ENCODE measurements at places on chromosomes 13 and 19.

DNA sequence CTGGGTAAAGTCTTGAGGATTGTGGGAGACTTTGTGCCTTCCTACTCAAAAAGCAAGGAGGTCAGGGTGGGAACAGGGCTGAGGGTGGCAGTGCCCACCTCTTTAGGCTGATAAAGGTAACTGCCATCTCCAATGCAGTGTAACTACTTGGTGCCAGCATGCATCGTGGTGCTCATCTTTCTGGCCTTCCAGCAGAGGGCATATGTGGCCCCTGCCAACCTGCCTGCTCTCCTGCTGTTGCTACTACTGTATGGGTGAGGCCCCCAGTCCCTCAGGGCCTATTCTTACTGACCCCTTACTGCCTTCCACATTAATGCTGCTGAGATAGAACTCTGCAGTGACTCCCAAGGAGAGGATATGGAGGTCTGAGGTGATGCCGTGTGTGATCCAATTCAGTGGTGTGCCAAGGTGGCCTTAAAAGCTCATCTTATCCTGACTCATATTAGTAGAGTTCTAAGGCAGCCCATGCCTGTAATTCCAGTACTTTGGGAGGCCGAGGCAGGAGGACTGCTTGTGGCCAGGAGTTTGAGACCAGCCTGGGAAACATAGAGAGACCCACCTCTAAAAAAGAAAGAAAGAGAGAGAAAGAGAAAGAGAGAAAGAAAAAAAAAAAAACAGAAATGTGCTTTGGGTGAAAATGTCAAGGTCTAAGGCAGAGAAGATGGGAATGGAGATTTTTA lies 9.7 kb upstream of the ARHGAP45 start:
- no peak for DNase-seq

- no peak for DNase-seq
Measured at GRCh38 chr19:13844130-13844631, 32.8 kb upstream of the NANOS3 start.

GRCh38 chr19:2415281-2415972 lies 12.0 kb downstream of the TIMM13 start:
- DNase-seq: no peak

DNA sequence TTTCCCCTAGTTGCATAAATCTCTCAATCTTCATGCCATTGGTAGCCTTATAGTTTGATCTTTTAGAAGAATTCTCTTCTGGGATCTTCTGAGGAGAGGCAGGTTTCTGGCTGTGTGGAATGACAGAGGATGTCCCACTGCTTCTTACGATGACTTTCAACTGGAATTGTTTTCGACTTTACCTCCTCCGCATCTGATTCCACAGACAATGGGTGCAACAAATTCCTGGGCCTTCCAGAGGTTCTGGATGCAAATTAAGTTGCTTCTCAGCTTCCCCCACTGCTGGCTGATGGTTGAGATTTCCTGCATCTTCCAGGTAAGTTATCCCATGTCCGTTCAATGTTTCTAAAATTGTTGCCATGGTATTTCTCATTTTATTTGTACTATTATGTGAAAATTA lies 142.3 kb upstream of the TSC22D1 start:
- no peak for DNase-seq

GRCh38 chr13:40453351-40454021 lies 213.0 kb downstream of the FOXO1 start:
- no peak for DNase-seq

GRCh38 chr13:53920916-53921315 lies 892.3 kb downstream of the OLFM4 start:
- DNase-seq: no peak

DNA sequence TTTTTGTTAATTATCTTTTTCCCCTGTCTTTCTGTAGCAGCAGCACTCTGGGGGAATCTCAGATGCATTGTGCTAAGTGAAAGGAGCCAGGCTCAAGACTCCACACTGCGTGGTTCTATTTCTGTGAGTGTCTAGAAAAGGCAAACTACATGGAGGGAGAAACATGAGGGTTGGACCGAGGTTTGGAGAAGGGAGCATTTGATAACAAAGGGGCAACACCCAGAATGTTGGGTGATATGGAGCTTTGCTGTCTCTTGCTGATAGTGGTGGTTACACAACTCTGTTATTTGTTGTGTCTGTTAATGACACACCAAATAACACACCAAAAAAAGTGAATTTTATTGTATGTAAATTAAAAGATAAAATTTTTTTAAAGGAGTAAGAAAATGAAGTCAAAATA lies 107.8 kb downstream of the COL4A2 start:
- no peak for DNase-seq

GRCh38 chr19:53102206-53102755 lies 941 bp downstream of the ZNF160 start:
- no peak for DNase-seq

- DNase-seq: no peak
Measured at GRCh38 chr13:70255406-70255991, 147.2 kb upstream of the KLHL1 start.

GRCh38 chr13:46012404-46012803 lies 40.1 kb downstream of the ZC3H13 start:
- DNase-seq: no peak

DNA sequence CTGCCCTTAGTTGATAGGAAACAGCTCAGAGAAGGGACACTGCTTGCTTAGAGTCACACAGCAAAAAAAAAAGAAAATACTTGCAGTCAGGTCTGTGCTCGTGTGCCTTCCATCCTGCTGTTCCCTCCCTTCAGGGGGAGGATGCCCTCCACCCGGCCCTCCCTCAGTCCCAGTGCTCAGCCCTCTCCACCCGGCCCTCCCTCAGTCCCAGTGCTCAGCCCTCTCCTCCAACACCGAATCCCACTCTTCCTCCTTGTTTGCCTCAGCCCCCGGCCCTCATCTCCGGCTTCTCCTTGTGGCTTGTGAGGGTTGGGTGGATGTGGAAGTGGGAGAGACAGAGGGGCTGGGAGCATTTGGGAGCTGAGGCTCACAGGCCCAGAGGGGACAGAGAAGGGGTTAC lies 5.8 kb downstream of the TFPT start:
- no peak for DNase-seq

GRCh38 chr13:110756219-110756631 lies 42.7 kb downstream of the ING1 start:
- no peak for DNase-seq

DNA sequence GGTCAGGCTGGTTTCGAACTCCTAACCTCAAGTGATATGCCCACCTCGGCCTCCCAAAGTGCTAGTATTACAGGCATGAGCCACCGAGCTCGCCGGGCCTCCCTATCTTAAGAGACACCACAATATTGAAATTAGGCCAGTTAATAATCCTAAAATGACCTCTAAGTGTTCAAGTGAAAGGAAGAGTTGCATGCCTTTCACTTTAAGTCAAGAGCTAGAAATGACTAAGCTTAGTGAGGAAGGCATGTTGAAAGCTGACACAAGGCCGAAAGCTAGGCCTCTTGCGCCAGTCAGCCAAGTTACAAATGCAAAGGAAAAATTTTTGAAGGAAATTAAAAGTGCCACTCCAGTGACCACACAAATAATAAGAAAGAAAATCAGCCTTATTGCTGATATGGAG lies 144.5 kb upstream of the FNDC3A start:
- no peak for DNase-seq

DNA sequence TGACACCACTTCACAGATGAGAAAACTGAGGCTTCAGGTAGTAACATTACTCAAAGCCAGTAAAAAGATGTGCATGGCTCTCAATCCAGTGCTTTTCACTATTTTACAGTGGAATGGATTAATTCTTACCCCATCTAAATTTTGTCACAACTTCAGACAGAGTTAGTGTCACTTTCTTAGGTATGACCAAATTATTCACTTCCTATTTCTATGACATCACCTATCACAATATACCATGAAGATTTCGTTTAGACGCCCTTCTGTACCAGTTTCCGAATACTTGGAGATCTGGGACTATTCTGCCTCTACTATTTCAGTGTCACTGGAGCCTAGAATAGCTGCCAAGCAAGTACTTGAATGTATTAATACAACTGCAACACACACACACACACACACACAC lies 437.5 kb downstream of the KLF12 start:
- DNase-seq: no peak

- no peak for DNase-seq
Measured at GRCh38 chr19:16328824-16329482, 4.3 kb downstream of the KLF2 start.

- DNase-seq: no peak
Measured at GRCh38 chr13:97341135-97341534, 92.8 kb upstream of the RAP2A start.

GRCh38 chr13:19633479-19634255 lies at the start of gene MPHOSPH8:
Gene MPHOSPH8, plus strand, starts transcription at chr13:19633659. Its CDS starts 90 bp downstream, at chr13:19633749.
- DNase-seq: peak; percentile 85

- DNase-seq: no peak
Measured at GRCh38 chr13:92173254-92173653, 774.8 kb downstream of the GPC5 start.

DNA sequence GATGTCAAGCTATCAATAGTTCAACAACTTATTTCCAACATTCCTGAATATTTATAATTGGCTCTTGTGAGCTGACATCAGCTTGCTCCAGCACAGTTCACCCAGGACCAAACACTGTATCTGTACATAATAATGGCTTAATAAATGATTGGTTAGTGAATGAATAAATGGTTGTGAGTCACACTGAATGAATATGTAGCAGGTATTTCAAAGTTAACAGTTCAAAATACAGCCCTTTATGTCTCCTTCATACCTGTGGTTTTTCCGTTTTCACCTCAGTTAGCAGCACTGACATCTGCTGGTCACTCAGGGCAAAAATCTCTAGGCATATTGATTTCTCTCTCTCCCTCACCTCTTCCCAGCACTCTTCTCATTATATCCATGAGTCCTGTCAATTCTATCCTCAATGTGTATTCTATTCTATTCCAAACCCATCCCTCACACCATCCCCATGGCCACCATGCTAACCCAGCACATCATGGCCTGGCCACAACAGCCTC lies 76.3 kb downstream of the PEG3 start:
- DNase-seq: no peak

DNA sequence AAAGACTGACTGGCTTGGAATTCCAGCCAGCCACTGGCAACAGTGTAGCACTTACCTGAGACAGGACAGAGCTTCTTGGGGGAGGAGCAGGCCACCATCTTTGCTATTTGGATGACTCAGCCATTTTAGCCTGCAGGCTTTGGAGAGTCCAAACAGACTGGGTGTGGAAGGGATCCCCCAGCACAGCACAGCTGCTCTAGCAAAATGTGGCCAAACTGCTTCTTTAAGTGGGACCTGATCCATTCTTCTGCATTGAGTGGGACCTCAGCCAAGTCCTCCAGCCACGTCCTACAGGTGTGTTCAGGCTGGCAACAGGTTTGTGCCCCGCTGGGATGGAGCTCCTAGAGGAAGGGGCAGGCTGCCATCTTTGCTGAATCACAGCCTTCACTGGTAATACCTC lies 80.0 kb downstream of the NDFIP2 start:
- no peak for DNase-seq

DNA sequence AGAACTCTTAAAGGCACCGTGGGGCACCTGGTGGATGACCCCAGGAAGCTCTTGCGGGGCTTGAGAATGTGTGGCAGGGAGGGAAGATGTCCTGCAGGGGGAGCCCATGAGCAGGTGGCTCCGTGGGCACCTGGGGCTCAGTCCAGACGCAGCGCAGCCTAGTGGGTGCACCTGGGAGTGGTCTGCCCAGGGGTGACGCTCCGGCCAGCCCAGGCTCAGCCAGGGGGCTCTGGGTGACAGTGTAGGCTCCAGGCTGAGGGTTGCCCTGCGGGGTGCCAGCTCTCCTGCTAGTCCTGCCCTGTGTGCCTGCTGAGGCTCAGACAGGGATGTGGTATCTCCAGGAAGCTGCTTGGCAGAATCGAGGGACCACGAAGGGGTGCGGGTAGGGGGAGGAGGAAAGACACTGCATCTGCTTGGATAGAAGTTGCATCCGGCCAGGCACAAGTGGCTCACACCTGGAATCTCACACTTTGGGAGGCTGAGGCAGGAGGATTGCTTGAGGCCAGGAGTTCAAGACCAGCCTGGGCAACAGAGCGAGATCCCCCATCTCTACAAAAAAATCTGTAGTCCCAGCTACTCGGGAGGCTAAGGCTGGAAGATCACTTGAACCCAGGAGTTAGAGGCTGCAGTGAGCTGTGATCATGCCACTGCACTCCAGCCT lies 15.0 kb upstream of the PGLS start:
- peak; percentile 65 for DNase-seq

DNA sequence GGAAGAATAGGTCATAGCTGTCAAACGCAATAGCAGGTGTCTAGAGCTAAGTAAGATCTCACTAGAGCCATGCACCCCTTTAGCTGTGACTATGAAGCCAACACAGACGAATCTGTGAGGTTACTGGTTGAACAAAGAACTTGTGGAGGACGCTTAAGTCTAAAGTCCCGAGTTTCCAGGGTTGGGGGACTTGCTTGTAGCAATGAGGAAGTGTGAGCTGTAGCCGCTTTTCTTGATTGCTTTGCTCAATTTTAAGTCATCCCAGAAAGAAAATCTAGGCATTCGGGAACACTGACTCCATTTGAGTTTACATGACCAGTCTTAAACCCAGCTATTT lies 1.6 kb downstream of the GPC5 start:
- no peak for DNase-seq

DNA sequence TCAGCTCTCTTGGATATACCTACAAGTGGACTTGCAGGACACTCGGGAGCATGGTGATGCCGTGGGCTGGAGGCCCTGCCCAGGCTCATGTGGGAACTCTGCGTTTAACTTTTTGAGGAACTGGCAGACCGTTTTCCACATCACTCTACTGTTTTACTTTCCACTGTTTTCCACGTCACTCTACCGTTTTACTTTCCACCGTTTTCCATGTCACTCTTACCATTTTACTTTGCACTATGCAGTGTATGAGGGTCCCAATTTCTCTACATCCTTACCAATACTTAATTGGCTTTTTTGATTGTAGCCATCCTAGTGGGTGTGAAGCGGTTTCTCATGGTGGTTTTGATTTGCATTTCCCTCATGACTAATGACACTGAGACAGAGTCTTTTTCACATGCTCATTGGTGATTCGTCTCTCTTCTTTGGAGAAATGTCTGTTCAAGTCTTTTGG lies 40.5 kb downstream of the GATAD2A start:
- no peak for DNase-seq

- no peak for DNase-seq
Measured at GRCh38 chr19:16342002-16342715, 17.5 kb downstream of the KLF2 start.

GRCh38 chr13:26726684-26727083 lies 33.9 kb downstream of the GPR12 start:
- no peak for DNase-seq

- DNase-seq: peak; percentile 41
Measured at GRCh38 chr13:45511310-45512097, 46.8 kb downstream of the COG3 start.

GRCh38 chr13:74035896-74036295 lies 98.3 kb downstream of the KLF12 start:
- no peak for DNase-seq

DNA sequence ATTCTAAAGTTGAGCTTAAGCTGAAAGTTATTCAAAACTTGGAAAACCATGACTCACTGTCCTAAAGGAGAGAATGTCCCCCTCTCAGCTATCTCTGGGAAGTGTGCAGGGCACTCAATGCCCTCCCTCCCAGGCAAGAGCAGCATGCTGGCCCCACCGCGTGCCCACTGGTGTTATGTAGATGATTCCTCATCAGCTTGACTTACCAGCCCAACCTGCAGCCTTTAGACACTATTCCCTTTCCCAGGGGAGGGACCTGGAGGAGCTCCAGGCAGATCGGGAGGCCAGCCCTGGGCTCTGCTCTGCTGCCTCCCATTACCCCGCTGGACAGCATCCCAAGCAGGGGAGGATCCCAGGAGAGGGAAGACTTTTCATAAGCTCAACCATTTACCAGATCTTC lies 124.6 kb downstream of the FGF14 start:
- DNase-seq: no peak

Measured in activated CD4-positive, alpha-beta T cell treated with anti-CD3 and anti-CD28 coated beads, Interleukin-2, amount 50 U/mL, for 24 hours (primary cell).